Mucosa of descending colon (tissue), 3 donors: ENCODE measurements at places on chromosomes 7 and 10.
A peak's percentile ranks its signal among the peaks of the same experiment; 100 is the strongest.

DNA sequence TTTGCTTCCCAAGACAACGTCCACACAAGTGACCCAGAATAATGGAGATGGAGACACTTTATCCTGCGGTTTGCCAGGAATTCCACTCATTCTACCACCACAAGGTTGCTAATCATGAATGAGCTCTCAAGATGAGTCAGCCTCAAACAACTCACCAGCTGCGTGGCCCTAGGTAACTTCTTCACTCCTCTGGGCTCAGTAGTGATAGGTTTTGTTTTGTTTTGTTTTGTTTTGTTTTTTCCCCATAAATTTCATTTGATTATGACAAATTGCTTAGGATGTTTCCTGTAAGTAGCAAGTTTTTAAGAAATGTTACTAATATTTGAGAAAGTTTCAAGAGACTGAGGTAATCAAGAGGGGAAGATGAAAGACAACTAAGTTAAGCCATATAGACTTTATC lies 286.8 kb downstream of the PARD3 start:
- no peak for DNase-seq

DNA sequence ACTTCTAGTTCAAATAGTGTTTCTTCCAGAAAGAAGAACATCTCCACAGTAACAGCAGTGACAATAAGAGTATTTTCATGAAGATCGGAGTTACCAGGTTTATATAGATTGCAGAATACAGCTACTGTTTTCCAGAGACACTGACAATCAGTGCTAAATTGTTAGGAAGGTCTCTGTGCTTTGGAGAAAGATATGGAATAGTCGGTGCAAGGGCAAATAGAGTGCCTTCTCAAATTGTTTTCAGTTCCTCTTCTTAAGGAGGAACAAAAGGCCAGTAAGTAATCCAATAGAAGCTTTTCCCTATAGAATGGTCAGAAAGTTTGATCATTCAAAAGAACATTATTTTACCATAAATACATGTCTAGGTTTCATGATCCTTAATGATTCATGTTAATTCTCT lies 2.6 kb upstream of the KIAA1217 start:
- no peak for DNase-seq

DNA sequence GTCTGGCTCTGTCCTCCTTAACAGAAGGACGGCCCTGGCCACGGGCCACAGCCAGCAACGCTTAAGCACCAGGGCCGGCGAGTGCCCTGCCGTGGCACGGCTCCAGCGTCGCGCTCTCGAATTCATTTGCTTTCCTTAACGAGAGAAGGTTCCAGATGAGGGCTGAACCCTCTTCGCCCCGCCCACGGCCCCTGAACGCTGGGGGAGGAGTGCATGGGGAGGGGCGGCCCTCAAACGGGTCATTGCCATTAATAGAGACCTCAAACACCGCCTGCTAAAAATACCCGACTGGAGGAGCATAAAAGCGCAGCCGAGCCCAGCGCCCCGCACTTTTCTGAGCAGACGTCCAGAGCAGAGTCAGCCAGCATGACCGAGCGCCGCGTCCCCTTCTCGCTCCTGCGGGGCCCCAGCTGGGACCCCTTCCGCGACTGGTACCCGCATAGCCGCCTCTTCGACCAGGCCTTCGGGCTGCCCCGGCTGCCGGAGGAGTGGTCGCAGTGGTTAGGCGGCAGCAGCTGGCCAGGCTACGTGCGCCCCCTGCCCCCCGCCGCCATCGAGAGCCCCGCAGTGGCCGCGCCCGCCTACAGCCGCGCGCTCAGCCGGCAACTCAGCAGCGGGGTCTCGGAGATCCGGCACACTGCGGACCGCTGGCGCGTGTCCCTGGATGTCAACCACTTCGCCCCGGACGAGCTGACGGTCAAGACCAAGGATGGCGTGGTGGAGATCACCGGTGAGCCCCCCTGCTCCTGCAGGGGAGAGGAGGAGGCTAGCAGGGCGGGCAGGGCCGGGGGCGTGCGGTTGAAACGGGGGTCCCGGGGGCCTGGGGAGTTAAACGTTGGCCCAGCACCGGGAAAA lies at the start of gene HSPB1:
Gene HSPB1, plus strand, starts transcription at position 327 of the 855 bp plus-strand sequence. Its CDS starts 40 bp downstream, at position 367.
- DNase-seq = peak; percentile 93

GRCh38 chr7:113143486-113144257 lies 25.3 kb upstream of the SMIM30 start:
- DNase-seq = no peak

- no peak for DNase-seq
Measured at GRCh38 chr7:95871075-95871848, 98.9 kb downstream of the DYNC1I1 start.

DNA sequence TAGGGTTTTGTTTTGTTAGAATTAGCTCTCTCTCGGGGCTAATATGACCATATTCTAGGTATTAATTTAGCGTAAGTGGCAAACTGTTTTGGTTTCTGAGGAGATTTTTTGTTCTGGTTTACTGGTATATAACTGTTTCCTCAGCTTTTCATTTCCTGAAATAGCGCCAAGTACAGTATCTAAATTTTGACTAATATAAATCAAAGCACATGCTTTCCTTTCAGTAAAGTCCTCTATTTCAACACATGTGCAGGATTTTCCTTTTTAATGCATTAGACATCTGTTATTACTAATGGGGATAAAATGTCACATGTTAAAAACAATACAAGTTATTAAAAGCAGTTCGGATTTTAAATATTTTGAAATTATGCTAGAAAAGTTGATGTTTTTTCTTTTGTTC lies 11.3 kb downstream of the FERD3L start:
- DNase-seq = no peak

DNA sequence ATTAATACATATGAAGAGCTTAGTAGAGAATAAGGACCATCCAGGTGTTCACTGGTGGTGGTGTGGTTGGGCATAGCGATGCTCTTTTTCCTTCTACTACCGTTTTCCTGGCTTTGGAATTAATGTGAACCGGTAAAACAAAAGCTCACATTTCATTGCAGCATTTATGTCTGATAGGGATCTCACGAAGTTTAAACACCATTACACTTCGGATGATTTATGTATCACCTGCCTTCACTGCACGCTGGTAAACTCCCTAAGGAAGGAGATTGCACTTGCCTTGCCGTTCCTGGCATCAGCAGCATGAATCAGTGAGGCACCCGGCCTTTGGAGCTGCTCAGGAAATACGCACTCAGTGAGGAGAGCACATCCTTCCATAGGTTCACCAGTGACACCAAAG lies 47.5 kb downstream of the WIPF3 start:
- no peak for DNase-seq

GRCh38 chr10:16612115-16612980 lies 90.7 kb upstream of the C1QL3 start:
- no peak for DNase-seq

GRCh38 chr7:45147858-45148652 lies 9.5 kb upstream of the RAMP3 start:
- DNase-seq = no peak

GRCh38 chr10:132815168-132815857 lies 29.4 kb upstream of the NKX6-2 start:
- no peak for DNase-seq

GRCh38 chr10:48364659-48365405 lies 58.4 kb downstream of the MAPK8 start:
- DNase-seq = no peak

DNA sequence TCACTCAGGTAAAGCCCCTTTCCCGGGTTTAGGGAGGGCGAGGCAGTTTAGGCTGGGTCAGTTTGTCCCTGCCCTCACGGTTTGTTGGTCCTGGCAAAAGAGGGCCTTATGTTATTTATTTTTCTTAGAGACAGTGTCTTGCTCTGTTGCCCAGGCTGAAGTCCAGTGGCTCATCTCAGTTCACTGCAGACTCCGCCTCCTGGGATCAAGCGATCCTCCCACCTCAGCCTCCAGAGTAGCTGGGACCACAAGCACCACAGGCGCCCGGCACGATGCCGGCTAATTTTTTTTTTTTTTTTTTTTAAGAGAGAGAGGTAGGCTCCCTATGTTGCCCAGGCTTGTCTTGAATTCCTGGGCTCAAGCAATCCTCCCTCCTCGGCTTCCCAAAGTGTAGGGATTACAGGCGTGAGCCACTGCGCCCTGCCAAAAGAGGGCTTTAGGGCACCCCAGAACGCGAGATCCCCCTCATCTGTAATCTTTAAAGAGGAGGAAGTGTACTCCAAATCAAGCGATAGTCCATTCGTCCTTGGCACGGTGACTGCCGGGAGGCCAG lies 626 bp upstream of the BMS1 start:
- no peak for DNase-seq

DNA sequence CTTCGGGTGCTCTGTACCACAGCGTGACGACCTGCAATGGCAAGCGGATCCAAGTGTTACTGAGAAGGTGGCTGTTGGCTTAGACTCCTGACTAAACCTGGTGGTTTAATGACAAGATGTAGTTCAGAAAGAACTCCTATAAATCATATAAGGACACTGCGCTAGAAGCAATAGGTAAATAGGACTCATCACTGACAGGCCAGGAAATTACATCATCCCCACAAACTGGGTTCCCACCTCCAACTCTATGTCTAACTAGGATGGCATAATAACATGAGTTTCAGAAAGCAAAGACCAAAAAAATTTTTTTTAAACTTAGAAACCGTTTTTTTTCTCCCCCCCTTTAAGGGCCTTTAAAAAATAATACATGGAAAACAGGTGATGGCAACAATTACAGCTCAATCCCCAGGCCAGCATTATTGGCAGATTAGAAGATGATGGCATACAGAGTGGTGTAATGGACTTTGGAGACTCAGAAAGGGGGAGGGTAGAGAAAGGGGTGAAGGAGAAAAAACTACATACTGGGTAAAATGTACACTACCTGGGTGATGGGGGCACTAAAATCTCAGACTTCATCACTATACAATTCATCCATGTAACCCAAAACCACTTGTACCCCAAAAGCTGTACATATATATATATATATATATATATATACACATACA lies 81.4 kb upstream of the FAM133B start:
- no peak for DNase-seq

GRCh38 chr10:101570428-101571270 lies 17.4 kb downstream of the POLL start:
- no peak for DNase-seq

DNA sequence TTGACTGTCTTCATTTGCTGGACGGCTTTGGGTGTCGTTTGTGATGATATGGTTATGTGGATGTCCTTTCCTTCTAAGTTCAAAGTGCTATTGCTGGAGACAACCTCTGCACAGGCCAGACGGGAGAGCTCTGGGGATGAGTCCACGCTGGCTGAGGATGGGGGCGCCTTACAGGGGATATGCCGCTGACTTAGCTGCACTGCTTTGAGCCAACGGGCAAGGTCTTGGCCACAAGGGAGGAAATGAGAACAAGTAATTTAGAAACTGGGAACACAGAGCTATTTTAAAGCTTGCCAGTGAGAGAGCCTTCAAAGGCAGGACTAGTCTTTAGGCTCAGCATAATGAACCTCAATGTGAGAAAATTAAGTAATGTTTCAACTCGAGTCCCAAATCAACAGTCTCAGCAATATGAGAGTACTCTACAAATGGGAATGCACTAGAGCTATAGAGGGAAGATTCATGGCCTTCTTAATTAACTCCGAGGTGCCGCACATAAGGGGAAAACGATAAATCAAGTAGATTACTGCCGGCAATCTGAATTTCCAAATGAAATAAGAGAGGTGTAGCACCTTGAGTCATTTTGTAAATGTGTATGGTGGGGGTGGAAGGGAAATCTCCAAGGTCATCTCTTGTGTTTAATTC lies 209.3 kb downstream of the JAZF1 start:
- no peak for DNase-seq

DNA sequence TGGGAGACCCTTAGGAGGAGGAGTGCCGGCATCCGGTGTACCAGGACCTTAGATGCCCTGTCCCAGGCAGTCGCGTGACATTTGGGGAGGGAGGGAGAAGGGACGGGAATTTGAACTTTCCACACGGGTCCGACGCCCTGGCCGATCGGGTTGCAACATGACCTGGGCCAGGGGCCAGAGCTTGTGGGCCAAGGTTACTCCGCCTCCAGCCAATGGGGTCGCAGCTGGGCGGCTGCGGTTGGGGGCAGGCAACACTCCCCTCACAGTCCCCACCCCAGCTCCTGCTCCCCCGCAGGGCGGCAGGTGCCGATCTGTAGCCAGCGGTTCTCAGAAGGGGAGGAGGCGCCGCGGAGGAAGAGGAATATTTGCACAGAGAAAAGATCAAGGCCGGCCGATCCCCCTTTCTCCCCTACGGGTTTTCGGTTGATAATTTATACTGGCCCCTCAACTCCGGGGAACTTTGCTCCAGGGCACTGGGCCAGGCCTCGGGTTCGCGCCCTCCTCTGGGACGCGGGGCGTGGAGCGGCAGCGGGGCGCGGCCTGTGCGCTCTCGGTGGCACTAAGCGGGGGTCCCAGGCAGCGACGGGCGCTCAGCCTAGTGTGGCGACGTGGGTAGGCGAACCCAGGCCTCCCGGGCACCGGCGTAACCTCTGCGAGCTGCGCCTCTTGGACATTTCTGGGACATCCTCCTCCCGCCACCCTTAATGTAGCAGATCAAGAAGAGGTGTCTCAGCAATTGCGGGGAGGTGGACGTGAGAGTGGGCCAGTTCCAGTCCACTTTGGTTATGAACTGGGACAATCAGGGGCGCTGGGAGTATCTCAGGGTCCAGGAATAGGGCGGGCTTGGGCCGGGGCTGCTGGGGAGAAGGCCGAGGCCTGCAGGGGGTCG lies 1.2 kb downstream of the MLXIPL start:
- DNase-seq = peak; percentile 61

- no peak for DNase-seq
Measured at GRCh38 chr10:21261842-21262294, 263.6 kb downstream of the SKIDA1 start.

DNA sequence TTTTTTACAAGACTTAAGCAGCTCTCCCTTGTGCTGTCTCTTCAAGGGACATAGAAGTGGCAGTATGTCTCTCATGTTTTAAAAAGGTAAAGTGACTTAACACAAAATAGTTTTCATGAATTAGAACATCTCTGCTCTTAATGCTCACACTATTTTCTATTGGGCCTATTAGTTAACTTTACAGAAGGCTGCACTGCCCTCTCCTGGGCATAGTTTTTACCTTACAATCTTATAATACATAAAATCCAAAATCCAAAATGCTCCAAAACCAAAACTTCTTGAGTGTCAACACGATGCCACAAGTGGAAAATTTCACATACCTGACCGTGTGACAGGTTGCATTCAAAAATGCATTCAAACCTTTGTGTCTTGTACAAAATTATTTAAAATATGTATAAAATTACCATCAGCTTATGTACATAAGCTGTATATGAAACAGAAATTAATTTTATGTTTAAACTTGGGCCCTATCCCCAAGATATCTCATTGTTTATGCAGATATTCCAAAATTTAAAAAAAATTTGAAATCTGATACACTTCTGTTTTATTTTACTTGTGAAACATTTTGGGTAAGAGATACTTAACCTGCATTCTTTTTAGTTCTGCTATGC lies 25.8 kb downstream of the TES start:
- DNase-seq = no peak
